ENCODE measurements at places on chromosomes 5 and 9. TPM values are rescaled to one million over a fixed set of nuclear protein-coding genes. Genes with fewer than 3 reads are reported as not detected.

GRCh38 chr9:101354143-101354764 is 30.6 kb downstream of the BAAT start:
- DNase-seq, result no peak

- DNase-seq, result no peak
Observed at GRCh38 chr9:75850459-75851200, 39.8 kb upstream of the PCSK5 start.

DNA sequence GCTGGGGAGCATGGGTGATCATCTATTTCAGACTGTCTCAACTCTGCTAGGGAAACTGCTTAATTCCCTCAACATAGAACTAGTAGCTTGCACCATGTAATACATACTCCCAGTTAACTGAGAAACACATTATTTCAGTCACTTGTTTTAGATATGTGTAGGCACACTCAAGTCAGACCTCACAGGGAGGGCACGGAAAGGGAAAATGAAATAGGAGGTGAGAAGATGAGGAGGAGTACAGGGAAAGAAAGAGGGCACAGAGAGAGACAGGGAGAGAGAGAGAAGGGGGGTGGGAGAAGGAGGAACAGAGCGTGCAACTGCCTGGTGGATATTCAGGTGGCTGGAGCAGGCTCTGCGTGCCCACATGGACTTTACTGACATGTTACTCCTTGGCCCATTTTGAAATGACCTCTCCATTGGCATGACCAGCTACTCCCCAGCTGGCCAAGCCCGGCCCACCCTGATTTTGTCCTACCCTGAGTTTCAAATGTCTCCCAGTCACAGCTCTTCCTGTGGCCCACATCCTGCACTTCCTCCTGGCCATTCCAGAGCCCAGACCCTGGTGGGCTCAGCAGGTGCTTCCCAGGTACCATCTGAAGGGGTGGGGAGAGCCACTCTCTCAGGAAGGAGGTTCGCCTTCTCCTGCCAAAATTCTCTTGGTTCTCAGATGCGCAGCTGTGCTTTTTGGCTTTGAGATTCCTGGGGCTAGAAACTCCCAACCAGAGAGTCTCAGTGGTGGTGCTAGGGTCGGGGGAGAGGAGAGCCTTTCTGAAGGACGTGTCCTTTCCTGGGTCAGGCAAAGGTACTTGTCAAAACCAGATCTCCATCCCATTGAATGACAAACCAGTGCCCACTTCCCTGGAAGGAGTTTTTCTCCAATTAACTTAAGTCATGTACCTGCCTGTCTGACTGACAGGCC is 229.4 kb downstream of the FSTL4 start:
- no peak for DNase-seq

GRCh38 chr5:124341066-124341858 is 405.2 kb downstream of the ZNF608 start:
- no peak for DNase-seq

- no peak for DNase-seq
Observed at GRCh38 chr5:159104051-159104651, 4.4 kb upstream of the EBF1 start.

- no peak for DNase-seq
Observed at GRCh38 chr5:107274571-107274970, 396.2 kb downstream of the EFNA5 start.

DNA sequence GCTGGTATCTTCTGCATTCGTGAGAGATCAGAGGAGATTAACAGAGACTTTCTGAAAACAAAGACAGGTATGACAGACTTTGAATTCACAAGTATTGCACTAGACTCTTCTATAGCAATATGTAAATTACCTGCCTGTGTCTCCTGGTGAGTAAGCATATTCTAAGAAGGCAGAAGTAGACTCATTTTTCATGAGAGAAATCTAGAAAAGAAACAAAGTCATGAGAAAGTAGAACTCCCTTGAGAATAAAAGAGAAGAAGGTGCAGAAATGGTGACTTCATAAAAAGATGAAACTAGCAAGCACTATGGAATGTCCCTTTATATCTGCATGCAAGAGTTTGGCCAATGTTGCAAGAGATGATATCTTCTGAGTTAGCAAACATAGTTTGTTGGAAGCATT is 419.8 kb downstream of the DMRT2 start:
- DNase-seq, result no peak

- no peak for DNase-seq
Observed at GRCh38 chr5:35990941-35991611, at the start of gene UGT3A1. TSS of gene UGT3A1 (minus strand) at chr5:35991390. CDS start at chr5:35991240, 150 bp downstream.

DNA sequence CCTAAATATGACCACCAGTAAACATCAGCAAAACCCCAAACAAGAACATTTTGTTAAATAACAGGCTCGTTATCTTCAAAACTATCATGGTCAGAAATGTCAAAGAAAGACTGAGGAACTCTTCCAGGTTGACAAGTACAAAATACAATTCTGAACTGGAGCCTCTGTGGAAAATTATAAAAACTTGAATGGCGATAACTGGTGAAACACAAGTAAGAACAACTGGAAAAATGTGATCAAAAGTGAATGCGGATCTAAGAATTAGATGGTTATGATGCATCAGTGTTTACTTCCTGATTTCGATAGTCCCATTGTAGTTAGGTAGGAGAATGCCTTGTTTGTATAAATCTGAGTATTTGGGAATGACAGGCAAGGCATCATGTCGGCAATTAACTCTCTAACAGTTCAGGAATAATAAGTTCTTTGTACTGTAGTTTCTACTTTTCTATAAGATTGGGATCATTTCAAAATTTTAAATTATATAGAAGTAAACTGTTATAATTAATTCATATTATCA is 740.2 kb upstream of the DMAC1 start:
- DNase-seq, result no peak

GRCh38 chr9:129285382-129285781 is 107.3 kb upstream of the IER5L start:
- DNase-seq, result no peak

GRCh38 chr9:111037356-111037707 is 938 bp downstream of the LPAR1 start:
- DNase-seq, result no peak

Gene PHF24
- total RNA-seq, result not detected

Gene NFIL3
- total RNA-seq, result 9.3 TPM

Gene PAIP2
- 90.5 TPM for total RNA-seq

Gene C5orf52
- total RNA-seq, result not detected

Gene IRX1
- total RNA-seq, result not detected

Gene SHISAL2B
- total RNA-seq, result not detected

Gene PGM5
- not detected for total RNA-seq

Gene CNTNAP3
- total RNA-seq, result 4.6 TPM

Gene TAL2
- total RNA-seq, result not detected

All from PC-9 (cell line).